NCI-H146 (cell line): ENCODE measurements at places on chromosomes 7 and 10.

DNA sequence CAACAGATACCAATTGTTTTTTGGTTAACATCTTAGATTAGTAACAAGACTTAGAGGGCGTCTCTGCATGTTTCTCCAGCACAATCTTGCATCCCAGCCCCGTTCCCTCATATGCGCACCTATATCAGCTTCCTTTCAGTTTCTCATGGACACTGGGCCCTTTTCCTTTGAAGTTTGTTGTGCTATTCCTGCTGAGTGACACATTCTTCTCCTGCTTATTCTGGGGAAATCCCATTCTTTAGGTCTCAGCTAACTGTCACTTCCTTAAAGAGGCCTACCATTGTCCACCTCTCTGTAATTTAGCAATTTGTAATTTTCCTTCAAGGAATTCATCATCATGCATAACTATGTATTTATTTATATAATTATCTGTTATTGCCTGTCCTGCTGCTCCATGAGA is 110.3 kb upstream of the STEAP1B start:
- no peak for DNase-seq

DNA sequence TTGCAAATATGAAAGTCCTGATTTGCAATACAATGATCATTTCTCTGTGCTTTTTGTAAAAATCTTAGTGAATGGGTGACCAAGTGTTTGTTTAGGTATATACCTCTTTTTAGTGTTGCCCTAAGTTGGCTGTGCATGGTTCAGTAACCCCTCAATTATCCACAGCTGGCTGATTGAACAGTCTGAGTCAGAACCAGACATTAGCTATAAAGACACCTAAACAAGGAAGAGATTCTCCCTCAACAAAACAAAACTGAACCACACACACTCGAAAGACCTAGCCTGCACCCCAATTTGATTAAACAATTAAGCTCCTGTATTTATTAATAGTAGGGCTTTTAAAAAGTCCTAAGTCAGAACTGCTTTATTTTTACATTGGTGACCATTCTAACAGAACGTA is 2.8 kb downstream of the RSBN1L start:
- peak; percentile 12 for DNase-seq

- DNase-seq = no peak
These were observed 171.6 kb downstream of the LRRN3 start for GRCh38 chr7:111262293-111263116.

DNA sequence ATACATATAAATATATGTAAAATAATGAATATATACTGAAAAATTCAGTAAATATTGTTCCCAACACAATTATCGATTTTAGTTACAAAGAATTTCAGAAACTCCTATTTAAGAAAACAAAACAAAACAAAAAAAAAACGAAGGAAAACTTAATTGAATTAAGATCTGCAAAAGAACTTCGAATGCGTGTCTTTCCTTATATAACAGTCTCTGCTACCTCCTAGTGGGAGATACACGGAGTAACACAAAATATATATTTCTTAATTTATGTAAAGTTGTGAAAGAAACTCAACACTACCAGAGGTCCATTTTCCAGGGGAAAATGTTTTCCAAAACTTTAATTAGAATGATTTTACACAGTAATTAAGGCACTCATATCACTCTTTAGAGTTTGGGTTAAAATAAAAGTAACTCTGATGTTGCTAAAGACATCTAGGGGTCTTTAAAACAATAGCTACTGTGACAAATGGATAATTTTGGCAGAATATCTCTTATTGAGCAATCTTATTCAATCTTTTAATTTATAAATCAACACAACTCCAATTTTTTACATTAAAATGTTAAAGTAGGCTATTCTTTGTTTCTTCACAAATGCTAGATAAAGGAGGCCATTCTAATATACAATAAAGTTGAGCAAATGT is 41.6 kb downstream of the NEBL start:
- peak; percentile 32 for DNase-seq

DNA sequence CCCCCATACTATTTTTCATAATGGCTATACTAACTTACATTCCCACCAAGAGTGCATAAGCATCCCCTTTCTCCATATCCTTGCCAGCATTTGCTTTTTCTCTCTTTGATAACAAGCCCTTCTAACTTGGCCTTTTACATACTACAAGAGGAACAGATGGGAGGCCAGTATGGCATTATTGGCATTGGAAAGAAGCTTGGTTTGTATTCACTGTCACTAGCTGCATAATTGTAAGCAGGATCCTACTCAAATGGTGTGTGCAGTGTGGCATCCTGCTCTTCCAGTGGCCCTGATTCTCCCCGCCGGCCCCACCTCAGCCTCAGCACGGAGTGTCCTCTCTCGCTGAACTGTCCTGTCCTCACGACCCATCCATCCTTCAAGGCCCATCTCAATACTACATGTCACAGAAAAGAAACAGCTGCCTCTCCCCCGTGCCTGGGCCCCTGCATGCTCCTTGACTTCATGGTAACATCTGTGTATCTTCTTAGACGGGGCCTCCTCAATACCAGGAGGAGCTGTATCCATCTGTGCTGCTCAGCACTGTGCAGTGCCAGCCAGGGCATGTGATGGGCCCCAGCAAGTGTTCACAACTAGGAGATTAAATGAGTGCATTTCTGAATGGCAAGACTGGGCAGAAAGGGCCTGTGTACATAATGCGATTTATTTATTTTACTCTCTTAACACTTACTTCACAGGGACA is 205.2 kb downstream of the COBL start:
- DNase-seq = no peak
